SJSA1 (cell line): ENCODE measurements at places on chromosomes 11 and 22.

GRCh38 chr11:73399159-73399590 lies 23.0 kb downstream of the RELT start:
- DNase-seq: no peak

GRCh38 chr22:34993548-34993947 lies 72.4 kb upstream of the ISX start:
- no peak for DNase-seq

GRCh38 chr11:11821899-11822298 lies 19.9 kb upstream of the USP47 start:
- DNase-seq: no peak

- peak; percentile 71 for DNase-seq
These were observed 30.2 kb upstream of the APOBEC3A start for GRCh38 chr22:38927033-38927781.

DNA sequence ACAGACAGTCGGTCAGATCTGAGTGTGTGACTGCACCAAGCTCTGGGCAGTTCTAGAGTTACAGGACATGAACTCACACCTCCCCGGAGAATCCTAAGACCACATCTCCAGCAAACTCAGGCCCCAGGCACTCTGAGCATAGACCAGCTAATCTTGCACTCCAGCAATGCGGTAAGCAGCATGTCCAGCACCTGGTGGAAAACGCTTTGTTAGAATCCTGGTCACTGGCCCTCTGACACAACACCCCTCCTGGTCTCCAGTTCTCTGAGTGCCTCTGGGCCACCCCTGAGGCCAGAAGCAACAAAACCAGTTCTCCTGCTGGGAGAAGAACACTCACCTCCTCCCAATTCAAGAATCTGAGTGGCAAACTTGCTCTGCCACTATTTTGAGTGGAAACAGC lies 82.7 kb upstream of the TMEM45B start:
- no peak for DNase-seq

DNA sequence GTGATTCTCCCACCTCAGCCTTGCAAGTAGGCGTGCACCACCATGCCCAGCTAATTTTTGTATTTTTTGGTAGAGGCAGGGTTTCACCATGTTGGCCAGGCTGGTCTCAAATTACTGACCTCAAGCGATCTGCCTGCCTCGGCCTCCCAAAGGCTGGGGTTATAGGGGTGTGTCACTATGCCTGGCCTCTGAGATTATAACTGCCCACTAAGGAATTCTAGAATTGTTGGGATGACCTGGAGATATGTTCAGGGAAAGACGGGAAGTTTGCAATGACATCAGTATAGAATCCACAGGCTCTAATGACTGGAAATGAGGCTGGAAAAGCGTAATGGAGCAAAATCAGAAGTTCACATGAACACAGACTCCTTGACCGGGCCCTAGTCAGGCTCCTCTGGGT lies 62.2 kb downstream of the CLMP start:
- DNase-seq: no peak

DNA sequence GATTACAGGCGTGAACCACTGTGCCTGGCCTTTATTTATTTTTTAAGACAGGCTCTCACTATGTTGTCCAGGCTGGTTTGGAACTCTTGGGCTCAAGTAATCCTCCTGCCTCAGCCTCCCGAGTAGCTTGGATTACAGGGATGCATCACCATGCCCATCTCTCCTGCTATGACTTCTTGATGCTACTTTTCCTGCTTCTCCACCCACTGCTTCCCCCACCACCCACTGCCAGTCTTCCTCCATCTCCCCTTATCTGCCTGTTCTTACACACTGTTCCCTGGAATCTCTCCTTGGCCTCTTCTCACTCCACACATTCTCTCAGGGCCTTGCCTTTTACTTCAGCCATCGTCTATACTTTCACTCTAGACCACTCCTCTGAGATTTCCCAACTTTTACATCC lies 17.3 kb upstream of the TPP1 start:
- no peak for DNase-seq

- DNase-seq: no peak
These were observed 60.2 kb downstream of the MICAL3 start for GRCh38 chr22:17964156-17964555.

DNA sequence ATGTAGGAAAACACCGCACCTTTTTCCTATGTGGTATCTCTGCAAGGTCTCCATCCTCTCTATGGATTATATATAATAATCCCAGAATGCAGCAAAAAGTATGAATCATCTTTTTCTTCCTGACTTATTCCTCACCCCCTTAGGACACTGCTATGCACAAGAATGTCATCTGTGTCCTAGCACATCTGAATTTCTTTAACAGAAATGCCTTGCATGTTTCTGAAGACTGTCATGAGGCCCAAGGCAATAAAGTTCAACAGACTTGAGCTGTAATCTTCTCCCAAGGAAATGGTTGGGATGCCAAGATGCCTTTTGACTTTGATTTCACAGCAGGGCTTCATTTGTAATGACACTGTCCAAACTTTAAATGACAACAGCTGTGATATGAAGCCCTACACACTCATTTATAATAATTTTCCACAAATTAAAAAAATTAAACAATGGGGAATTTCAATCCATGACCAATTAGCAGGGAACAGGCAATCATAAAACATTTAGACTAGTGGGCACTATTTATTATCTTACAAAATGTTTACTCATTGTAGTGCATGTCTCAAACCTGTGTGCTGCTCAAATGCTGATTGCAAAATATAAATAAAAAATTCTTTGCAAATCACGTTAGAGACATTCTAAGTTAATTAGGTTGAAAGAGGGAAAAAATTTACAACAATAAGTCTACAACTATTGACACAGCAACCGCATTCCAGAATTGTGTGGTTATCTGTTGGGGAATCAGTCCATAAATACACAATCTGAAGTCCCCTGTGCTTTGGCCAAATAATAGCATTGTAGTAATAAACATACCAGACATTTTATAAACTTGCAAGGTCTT lies 242.3 kb downstream of the SWAP70 start:
- DNase-seq: peak; percentile 96

DNA sequence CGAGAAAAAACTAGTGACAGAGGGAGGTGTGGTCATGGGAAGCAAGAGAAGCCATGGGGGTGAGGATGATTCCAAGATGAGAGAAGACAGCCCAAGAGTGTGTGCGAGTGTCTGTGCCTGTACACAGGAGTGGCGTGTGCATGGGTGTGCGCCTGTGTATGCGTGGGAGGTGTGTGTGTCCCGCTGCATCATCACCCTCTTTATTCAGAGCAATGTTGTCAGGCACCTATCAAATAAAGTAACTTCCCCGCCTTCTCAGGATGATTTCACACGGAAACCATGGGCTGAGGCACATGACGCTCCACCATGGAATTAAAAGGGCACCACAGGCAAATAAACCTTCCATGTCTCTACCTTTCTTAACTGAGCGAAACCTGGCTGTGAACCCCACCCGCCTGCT lies 24.6 kb downstream of the MS4A10 start:
- no peak for DNase-seq

DNA sequence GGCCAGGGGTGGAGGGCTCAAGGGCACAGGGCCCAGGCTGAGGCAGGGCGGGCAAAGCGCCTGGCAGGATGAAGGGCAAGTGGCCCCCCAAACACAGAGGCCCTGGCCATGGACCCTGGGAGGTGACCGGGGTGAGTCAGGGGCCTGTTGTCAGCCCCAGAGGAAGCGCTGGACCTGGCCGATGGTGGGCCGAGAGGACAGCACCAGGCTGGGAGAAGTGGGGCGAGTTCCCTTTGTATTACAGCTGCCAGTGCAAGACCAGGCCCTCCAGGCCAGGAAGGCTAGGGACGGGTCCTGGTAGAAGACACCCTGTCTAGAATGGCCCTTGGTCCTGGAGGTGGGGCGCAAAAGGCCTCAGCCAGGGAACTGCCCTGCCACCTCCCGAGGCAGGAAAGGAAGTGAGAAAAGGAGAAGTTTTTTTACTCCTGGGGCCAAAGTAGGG lies 12.8 kb downstream of the CXCR5 start:
- DNase-seq: no peak

GRCh38 chr22:32949391-32950173 lies 108.6 kb downstream of the SYN3 start:
- DNase-seq: no peak

GRCh38 chr11:2092956-2093412 lies 46.2 kb downstream of the IGF2 start:
- DNase-seq: no peak

GRCh38 chr11:78564490-78565467 lies 9.9 kb downstream of the NARS2 start:
- DNase-seq: no peak

- no peak for DNase-seq
These were observed 84.3 kb upstream of the PRDM11 start for GRCh38 chr11:45062115-45062514.

- DNase-seq: no peak
These were observed 1008.4 kb downstream of the OPCML start for GRCh38 chr11:132523929-132524328.

- no peak for DNase-seq
These were observed 49.3 kb upstream of the WNT7B start for GRCh38 chr22:46025973-46026898.

DNA sequence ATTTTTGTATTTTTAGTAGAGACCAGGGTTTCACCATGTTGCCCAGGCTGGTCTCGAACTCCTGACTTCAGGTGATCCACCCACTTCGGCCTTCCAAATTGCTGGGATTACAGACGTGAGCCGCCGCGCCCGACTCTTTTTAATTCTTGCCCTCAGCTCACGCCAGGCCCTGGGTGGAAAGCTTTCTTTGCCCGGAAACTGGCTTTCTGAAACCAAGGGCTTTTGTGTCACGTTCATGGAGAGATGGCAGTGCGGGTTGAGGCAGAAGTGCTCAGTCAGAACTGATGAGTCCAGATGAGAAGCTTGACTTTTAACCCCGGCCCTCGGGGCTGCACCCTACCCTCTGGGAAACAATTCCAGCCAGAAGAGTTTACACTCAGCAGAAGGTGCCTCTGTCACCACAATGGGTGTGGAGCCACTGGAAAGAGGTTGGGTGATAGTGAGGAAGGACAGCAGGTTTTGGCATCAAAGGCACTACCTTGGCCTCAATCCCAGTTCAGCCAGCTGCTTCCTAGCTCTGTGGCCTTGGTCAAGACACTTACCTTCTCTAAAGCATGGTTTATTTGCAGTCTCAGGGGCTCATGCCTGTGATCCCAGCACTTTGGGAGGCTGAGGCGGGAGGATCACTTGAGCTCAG lies 890 bp upstream of the ARFGAP3 start:
- no peak for DNase-seq

DNA sequence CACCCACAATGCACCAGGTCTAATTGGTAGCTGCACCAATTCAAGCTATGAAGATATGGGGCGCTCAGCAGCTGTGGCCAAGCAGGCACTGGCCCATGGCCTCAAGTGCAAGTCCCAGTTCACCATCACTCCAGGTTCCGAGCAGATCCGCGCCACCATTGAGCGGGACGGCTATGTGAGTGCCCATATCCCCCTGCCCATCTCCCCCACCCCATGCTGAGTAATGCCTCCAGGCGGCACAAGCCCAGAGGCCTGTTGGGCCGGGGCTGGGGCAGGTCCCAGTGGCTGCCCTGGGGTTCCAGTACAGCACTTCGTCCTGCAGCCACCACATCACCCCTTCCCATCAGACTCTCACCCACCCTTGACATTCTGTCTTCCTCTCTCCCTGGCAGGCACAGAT lies 21.5 kb downstream of the POLR3H start:
- no peak for DNase-seq

- no peak for DNase-seq
These were observed 31.7 kb upstream of the SLC25A1 start for GRCh38 chr22:19210188-19210587.

DNA sequence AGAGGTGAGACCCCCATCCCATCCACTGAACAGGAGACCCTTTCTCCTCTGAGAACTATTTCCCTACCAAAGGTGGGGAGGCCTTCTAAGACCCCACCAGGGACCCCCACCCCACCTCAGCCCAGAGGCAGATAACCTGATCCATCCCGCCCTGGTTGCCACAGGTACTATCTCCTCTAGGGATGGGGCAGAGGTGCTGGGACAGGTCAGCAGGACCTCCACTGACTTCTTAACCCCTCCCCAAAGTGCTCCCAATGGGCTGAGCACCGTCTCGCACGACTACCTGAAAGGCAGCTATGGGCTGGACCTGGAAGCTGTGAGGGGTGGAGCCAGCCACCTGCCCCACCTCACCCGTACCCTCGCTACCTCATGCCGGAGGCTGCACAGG lies 4.3 kb downstream of the INPPL1 start:
- no peak for DNase-seq

GRCh38 chr11:61152816-61153592 lies 8.2 kb downstream of the VPS37C start:
- DNase-seq: no peak

- DNase-seq: no peak
These were observed 10.7 kb upstream of the LIPT2 start for GRCh38 chr11:74504100-74504691.

- DNase-seq: no peak
These were observed 570.3 kb upstream of the ANO5 start for GRCh38 chr11:21622566-21622965.

DNA sequence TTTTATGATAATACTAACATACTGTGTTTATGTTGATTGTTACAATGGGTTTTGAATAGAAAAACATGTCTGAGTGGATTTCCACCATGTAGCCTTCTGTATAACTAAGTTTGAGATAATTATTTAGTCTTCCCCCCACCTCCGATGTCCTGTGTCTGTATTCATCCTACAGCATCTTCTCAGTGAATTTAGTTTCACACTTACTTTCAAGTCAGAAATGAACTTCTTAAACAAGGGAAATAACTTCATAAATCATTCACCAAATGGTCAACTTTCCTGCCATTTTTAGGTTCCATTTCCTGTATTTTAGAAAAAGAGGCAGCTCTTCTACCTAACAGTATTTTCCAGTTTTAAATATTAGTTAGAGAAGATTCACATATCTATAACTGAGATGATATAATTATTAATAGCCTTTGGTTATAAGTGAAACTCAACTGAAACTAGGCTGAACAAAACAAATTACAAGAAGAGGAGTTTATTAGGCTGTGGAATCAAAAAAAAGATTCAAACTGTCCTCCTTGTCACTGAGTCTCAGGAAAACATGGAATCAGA lies 3.5 kb downstream of the OR51B5 start:
- DNase-seq: no peak

DNA sequence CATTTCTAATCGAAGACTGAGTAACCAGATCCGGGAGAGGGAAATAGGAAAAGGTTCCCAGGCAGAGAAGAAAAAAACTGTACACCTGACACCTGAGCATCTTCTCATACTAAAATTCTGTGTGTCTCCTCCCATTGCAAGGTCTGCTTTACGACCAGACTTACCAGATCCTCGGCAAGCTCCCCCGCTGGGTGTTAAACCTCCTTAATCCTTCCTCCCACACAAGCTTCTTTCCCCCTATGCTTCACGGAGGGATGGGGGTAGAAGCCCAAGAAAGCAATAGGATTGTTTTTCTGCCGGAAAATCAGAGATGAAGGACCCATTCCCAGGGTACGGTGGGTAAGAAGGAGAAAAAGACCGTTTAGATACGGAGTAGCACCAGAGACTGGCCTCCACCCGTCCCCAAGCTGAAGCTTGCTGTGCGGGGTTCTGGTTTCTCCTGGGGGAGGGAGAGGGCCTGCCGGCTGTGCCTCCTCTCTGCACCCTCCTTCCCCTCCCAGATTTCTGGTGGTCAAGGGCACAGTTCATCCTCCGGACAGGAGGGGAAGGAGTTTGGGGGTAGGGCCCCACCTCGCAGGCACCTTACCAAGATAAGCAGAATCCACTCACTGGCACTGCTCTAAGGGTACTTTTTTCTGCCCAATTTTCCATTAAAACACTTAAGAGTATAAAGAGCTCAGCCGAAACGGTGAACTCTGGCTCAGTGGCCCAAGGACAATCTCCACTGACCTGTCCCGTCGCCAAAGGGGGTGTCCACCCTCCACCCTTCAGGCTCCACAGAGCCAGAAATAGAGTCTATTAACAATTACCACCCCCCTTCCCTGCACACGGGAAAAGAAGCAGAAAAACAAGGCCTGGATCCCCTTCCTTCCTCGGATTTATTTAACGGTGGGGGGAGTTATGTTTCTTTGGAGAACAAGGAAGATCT lies 1.2 kb downstream of the TOB2 start:
- DNase-seq: no peak
